COLO829 (cell line): ENCODE measurements at places on chromosomes 7 and 10.

GRCh38 chr10:29881811-29882210, 177.6 kb downstream of the JCAD start:
- no peak for DNase-seq

GRCh38 chr7:151941009-151941408, 15.2 kb upstream of the GALNTL5 start:
- no peak for DNase-seq

DNA sequence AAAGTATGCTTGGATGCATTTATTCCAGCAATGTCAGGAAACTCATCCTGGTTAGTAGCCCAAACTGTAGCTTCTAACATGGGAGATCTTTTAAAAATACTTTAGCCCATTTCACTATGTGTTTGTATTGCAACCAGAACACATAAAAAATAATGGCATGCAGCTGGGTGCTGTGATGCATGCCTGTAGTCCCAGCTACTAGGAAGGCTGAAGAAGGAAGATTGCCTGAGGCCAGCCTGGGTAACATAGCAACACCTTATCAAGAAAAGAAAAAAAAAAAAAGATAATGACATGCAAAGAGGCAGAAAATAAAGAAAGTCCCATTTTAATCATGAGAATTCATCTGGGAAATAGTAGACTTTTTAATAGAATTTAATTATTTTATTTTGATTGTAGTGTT, 517.0 kb upstream of the TEX47 start:
- DNase-seq = no peak

- no peak for DNase-seq
Measured at GRCh38 chr7:71348821-71349681, 217.1 kb downstream of the GALNT17 start.

DNA sequence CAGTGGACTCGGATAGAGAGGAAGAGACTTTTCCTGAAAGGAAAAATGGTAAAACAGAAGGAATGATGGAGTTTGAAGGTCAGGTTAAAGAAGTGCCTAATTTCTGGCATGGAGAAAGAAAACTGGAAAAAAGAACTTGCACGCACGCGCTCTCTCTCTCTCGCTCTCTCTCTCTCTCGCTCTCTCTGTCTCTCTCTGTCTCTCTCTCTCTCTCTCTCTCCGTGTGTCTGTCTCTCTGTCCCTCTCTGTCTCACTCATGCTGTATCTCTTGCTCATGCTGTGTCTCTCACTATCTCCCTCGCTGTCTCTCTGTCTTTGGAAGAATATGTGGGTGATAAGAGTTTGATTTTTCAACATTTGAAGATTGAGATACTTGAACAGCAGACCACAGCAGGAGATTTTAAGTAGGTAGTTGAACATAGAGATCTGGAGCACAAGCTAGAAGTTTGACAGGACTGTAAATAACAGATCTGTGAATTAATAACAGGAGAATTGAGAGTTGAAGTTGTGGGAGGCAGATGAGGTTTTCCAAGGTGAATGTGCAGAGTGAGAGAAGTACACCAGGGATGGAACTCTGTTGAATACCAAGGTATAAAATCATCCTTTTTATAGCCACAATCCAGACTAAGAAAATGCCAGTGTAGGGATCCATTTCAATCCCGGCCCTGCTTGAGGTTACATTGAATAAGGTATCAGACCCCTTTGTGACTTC, 33.1 kb downstream of the ADD3 start:
- no peak for DNase-seq

- no peak for DNase-seq
Measured at GRCh38 chr10:123284022-123284421, 129.8 kb downstream of the BUB3 start.

GRCh38 chr7:142418326-142418725, 160.5 kb upstream of the PRSS58 start:
- DNase-seq = no peak

GRCh38 chr7:48617993-48618392, 306.4 kb upstream of the CDC14C start:
- no peak for DNase-seq
